Stimulated activated CD4-positive, alpha-beta T cell treated with anti-CD3 and anti-CD28 coated beads, Interleukin-1b, Interleukin-23, amount 100 ng/mL, for 4 hours (primary cell): ENCODE measurements at places on chromosomes 12 and 14.
A peak's percentile ranks its signal among the peaks of the same experiment; 100 is the strongest.

GRCh38 chr14:68203871-68204270, 384.3 kb downstream of the RAD51B start:
- no peak for DNase-seq

DNA sequence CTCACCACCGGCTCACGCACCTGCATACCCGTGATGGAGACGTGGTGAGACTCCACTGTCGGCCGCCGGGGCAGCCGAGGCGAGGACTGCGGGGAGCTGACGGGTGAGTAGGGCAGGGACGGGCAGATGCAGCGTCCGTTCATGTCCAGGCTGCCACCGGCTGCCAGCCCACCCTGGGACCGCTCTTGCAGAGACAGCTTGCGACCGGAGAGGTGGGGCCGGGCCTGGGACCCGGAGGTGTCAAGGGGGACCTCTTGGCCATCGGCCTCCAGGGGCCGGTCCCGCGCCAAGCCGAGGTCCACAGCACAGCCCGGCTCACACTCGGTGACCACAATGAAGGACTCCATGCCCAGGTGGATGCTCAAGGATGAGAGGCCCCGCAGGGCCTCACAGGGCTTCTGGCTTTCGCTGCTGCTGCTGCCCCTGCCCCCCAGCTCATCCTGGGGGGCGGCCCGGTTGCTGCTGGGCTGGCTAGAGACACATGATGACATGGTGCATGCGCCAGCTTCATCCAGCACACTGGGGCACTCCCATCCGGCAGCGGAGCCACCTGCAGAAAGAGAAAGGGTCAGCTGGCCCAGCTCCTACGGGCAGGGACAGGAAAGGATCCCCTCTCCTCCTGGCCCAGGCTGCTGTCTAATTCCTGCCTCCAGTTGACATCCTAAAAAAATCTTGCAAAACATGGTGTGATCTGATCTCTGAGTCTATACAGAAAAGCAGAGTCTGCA, 22.3 kb downstream of the CAMKK2 start:
- DNase-seq = no peak

DNA sequence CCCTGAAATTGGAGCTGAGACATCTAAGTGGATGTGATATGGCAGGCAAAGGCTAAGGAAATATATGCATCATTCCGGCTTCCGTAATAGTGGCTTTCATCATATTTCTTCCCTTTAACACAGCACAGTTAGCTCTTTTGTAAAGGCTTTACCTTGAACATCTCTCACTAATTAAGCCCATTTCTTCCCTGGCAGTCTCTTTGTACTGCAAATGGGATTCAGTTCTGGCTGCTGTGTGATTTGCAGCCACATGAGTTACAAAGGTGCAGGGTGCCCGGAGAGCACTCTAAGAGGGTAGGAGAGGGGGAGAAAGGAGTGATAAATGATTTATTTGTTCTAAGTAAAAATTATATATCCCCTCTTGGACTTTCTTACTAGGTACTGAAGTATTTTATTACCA, 232.1 kb upstream of the CCDC196 start:
- DNase-seq = no peak

DNA sequence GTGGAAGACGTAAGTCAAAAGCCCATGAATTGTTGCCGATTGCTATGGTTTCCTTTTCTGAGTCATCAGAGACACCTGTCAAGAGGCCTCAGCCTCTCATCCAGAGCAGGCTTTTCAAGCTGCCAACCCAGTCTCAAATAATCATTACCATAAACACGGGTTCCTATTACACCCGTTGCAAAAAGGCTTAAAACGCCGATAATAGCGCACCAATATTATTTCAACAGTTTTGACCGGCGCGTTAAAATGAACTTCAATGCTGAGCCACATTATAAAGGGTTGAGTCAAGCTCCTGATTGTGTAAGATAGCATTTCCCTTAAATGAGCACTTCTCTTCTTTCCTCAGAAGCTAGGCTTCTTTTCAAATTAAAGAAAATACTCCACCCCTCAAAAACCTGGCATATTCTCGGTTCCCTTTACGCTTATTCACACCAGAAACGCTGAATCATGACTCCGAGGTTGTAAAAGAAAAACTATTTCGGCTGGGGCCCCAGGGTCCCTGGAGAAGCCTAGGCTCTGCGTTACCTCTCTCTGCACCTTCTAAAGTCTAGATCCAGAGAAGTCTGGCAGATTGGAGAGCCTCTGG, 1.4 kb downstream of the TMTC1 start:
- no peak for DNase-seq

DNA sequence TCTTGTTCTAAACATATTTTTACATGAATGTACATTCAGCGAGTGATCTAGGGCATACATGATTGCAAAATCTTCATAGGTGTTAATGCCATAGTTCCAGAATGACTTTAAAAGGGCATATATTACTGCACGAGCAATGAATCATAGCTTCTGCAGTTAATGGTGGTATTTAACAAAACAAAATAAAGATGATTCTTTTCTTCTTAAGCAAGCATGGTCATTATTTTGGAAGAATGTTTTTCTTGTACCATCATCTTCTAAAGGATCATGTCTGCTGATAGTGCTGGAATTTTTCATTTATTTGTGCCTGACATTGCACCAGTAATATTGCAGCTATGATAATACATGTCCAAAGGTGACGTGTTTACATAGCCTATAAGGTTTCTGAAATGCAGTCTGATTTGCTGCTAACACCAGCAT, 388.6 kb downstream of the CCDC91 start:
- no peak for DNase-seq

DNA sequence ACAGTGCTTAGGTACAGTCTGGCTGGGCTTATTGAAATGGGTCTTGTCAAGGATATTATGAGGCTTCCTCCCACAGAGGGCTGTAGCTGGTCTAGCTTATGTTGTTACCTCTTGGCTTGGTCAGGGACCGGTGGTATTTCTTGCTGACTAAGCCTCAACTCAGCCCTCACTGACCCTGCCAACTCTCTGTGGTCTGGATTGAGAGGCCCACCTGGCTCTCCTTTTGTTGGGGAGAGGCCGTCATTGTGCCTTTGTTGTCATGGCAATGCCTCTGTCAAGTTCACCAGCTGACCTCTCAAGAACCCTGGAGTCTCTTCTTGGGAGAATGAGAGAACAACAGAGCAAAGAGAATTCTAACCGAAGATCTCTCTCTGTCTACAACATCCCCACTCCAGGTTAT, 245.6 kb upstream of the NPAS3 start:
- DNase-seq = no peak

GRCh38 chr14:88129306-88130056, 124.5 kb downstream of the GPR65 start:
- no peak for DNase-seq

GRCh38 chr12:101107032-101107763, 102.8 kb downstream of the SLC5A8 start:
- no peak for DNase-seq

GRCh38 chr12:129404556-129404955, 499.3 kb downstream of the TMEM132D start:
- DNase-seq = no peak

DNA sequence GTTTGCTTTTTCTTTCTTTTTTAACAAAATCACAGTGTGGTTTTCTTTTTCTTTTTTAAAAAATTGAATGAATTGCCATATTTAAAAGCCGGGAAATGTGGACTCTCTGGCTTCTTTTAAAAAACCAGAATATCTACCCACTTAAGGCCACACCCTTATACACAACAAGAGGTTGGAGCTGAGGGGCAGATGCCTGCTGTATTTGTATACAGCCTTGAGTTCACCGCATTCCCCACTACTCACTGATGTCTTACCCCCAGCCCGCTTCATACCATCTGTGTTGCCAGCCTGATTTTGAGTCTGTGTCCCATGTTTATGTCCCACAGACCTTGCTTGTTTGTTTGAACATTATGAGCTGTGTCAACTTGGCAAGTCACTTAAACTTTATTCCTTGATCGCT, 14.3 kb downstream of the JDP2 start:
- DNase-seq = no peak

- no peak for DNase-seq
Measured at GRCh38 chr14:53006931-53007562, 56.2 kb upstream of the FERMT2 start.

DNA sequence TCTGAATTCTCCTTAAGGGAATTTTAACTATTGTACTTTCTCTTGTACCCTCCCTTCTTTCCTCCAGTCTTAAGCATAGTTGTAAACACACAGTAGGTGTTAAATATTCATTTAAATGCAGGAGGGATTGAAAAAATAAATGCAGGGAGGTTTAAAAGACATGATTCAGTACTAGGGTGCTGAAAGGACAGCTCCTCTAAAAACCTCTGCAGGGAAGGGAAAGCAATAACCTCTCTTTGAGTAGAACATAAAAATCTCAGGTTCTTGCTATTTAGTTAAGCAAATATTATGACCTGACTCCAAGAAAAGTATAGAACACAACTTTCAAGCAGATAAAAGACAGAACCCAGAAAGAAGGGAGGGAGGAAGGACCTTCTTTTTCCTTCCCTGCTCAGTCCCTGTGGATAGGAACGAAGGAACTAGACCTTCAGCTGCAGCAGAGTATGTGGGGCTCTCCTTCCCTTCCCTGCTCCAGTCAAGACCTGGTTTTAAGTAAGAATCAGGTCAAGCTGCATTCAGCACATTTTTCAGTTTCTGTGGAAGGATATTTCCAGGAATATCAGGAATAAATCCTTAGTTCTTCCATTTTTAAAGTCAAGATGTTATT, 4.7 kb downstream of the MAP3K9 start:
- DNase-seq = no peak

- peak; percentile 7 for DNase-seq
Measured at GRCh38 chr14:67360470-67361206, 510 bp downstream of the EIF2S1 start.

GRCh38 chr12:101004898-101005297, 205.1 kb downstream of the SLC5A8 start:
- DNase-seq = no peak

DNA sequence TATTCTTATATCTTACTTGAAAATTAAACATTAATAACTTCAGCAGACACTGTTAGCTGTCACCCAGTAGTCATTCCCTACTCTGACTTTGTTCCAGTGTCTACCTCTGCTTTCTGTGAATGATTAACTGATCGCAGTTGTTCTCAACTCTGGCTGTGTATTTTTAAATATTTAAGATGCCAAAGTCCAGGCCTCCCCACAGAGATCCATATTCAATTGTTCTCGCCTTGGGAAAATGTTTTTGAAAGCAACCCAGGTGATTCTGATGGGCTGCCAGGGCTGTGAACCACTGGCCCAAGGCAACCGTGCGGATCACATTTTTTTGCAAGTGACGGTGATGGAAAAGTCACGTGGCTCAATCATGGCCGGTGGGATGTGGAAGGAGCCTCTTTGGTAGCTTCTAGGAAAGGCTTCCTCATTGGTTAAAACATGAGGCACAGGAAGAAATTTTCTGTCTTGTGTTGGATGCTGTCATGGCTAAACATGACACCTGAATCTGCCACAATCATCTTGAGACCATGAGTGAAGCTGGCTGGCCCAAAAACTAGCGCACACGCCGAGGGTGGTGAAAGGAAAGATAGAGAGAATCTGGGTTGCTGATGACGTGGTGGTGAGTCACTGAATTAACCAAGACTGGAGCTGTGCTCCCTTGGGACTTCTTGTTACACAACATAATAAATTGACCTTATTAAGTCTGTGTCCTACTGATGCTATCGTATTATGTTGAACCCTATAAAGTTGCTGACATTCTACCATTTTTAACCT, 37.2 kb downstream of the RDH12 start:
- DNase-seq = no peak

DNA sequence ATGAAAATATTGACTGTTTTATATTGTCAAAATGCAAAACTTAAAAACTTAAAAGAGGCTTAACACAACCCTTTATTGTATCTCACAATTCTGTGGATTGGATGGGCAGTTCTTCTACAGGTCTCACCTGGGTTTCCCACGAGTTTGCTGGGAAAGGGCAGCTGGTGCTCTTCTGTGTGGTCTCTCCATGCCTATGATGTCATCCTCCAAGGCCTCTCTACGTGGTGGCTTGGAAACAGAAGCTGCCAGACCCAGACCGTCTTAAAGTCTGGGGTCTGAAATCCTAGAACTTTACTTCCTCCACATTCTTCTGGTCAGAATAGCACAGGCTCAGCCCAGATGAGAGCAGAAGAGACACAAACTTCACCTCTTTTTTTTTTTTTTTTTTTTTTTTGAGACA, 36.5 kb upstream of the KICS2 start:
- DNase-seq = no peak

DNA sequence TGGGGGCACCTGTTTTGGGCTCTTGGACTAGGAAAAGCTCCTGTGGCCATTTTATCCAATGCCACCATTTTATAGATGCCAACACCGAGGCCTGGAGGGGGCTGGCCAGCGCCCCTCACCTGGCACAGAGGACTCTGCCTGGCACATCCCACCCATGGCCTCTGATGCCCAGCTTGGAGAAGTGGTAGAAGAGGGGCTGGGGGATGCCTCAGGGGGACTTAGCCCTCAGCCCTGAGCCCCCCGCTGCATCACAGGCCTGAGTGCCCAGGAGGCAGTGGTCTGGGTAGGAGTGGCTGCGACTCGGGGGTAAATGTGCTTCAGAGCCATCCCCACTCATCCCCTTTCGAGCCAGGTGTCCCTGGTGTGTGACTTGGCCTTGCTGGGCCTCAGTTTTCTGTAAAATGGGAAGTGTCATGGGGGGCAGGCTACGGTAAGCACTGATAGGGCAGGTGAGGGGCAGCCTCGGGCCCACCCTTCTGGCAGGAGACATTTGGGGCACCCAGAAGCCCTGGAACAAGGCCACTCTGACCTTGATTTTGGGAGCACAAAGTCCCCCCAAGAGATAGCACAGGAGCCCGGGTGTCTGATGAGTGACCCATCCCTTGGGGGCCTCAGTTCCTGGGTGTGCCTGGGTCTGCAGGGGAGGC, 22.5 kb downstream of the SH2B3 start:
- no peak for DNase-seq

DNA sequence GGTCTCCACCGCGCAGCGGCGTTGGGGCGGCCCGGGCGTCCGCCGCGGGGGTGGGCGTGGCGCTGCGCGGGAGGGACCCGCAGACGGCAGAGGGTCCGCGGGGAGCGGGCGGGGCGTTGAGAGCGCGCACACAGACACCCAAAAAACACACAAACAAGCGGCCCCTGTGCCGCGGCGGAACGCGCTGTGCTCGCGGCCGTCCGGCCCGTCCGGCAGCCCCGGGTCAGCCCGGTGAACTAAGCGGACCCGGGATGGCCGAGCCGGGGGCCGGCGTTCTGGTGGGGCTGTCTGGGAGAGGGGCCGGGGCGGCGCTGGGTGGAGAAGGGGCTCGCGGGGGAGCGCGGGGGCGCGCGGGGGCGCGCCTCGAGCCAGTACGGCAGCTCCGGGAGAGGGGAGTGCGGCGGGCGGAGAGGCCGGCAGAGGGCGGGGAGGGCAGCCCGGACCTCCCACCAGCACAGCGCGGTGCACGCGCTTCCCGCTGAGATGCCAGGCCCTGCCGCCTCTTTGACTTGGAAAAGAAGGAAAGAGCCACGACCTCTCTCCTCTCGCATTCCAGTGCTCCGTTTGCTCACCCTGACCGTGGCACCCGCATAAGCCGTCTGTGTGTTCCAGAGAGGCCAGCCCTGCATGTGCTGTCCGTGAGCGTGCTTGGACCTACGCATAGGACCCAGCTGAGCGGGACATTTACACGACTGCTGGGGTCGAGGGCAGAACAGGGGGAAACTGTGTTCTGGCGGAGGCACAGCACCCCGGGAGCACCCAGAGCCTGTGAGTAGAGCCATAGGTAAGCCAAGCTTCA, 10.3 kb downstream of the SLC6A12 start:
- DNase-seq = no peak

- no peak for DNase-seq
Measured at GRCh38 chr12:53695152-53696145, 19.6 kb upstream of the ATP5MC2 start.

GRCh38 chr14:74856366-74856765, 19.6 kb downstream of the PROX2 start:
- DNase-seq = no peak

- DNase-seq = no peak
Measured at GRCh38 chr12:67299526-67299925, 30.4 kb downstream of the CAND1 start.
